ENCODE measurements at places on chromosomes 2 and 18.

DNA sequence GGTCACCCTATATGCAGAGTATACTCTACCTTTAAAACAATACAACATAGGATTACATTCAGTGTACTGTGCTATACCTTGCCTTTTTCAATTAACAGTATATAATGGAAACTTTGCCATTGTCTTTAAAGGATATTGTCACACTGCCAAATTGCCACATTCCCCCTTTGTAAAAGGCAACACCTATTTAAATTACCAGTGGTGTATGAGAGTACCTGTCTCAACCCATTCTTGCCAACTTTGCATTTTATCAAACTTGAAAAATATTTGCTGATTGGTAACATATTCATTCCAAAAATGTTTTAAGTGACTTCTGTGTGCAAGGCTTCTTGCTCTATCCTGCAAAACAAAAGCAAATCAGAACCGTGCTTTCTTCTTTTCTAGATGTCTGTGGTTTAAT, 92.9 kb downstream of the FMNL2 start:
- DNase-seq = no peak

DNA sequence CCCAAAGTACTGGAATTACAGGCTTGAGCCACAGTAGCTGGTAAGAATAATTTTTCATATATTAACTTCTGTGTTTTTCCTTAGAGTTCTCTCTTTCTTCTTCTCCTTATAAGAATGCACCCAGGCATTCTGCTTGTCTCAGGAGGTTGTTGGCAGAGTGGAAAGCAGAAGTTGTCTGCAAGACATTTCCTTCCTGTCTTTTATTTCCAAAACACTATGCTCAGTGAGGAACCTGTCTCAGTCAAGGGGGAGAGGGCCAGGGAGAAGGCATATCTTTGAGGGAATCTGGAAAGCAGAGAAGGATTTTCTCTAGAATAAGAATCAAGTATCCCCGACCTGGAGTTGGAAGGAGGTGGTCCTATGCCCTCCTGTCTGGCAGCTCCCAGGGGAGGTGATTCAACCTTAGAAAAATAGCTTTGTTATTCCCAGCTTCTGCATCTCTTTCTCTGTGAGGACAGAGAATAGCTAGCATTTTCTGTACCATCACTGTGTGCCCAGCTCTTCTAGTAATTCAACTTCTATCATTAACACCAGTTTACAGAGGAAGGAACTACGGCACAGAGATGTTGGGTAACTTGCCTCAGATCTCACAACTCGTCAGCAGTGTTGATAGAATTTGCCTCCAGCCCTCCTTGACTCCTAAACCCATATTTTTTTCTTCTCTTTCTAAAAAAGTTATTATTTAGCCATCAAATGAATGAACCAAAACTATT, 3.8 kb upstream of the LPIN2 start:
- DNase-seq = no peak

GRCh38 chr2:39735648-39736047, 43.4 kb downstream of the THUMPD2 start:
- DNase-seq = no peak

GRCh38 chr18:26487437-26487836, 60.9 kb downstream of the KCTD1 start:
- DNase-seq = no peak

DNA sequence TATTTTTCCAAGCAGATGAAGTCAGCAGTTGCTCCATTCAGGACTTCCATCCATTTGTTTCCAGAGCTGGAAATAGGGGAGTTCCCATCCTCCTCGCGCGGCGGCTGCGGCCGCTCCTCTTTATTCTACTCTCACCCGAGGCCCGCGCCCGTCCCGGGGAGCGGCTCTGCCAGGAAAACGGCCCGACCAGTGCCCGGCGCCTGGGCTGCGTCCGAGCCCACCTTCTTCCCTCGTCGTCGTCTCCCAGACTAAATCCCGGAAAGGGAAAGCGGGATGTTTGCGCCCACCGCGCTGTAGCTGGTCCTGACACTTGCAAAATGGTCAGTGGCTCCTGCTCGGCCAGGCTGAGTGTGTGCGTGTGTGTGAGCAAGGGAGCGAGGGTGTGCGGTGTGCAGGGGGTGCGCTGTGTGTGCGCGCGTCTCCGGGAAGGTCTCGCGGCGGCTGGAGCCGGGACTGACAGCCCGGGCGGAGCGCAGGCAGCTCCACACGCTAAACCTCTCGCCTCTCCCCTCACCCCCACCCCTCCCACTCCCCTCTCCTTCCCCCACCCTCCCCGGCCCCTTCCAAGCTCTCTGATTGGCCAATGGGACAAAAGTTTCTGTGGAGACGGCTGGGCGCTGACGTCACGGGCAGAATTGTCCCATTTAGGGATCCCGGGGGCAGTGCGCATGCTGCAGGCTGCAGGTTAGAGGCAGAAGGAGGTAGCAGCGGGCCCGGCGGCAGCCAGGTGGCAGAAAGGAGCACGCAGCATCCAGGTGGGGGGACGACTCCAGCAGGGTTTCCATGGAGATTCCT, at the start of gene NOL4:
Gene NOL4 (minus strand): TSS at position 491 of the 795 bp plus-strand sequence. CDS start 1,660 bp downstream, outside the sequence.
- DNase-seq = peak; percentile 61

- DNase-seq = no peak
These were observed 479 bp downstream of the SCN9A start for GRCh38 chr2:166375195-166375735.

- no peak for DNase-seq
These were observed 20.0 kb upstream of the EFR3B start for GRCh38 chr2:25021791-25022362.

DNA sequence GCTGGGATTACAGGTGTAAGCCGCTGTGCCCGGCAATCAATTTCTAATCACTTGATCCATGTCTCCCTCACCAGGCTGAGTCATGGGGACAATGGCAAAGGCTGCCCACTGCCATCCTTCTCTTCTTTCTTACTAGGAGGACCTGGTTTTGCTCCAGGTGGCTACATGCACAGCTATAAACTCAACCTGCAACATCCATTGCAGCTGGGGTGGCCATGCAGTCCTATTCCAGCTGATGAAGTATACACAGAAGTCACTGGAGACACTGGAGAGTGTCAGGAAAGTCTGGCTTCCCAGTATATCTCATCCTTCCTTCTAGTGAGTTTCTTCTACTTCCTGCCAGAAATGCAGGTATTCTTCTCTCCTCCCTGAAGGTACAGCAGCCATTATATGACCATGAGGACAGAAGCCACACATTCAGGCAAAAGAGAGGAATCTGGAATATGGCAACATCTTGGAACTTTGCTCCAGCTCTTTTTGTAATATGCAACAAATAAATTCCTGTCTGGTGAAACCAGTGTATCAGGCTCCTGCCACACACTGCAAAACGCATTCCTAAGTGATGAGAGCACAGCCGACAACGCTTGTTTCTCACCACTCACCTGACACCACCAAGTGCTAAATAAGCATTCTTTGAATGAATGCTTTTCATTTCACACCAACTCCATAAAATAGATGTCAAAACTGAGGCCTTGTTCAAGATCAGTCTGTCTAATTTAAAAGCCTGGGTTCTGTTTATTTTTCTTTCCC, 32.3 kb downstream of the SCTR start:
- no peak for DNase-seq

GRCh38 chr2:242088471-242089212, 219.1 kb downstream of the RTP5 start:
- DNase-seq = peak; percentile 93

GRCh38 chr2:39933196-39933595, 154.1 kb upstream of the THUMPD2 start:
- DNase-seq = no peak

DNA sequence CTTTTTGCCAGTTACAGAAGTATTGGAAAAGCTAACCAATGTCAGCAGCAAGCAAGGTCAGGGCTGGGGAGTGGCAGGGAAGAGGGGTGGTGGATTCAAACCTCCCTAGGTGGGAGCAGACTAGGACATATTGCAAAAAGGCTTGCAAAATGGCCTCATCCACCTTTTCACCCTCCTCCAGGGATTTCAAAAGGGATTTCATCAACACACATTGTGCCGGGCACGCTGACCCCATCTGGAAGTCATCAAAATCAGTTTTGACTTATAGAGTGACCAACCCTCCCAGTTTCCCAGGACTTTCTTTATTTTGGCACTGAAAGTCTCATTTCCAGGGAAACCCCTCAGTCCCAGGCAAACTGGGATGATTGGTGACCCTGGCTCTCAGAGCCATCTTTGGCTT, 94.7 kb downstream of the BIN1 start:
- DNase-seq = no peak

GRCh38 chr2:187220071-187220470, 228.0 kb downstream of the CALCRL start:
- no peak for DNase-seq

DNA sequence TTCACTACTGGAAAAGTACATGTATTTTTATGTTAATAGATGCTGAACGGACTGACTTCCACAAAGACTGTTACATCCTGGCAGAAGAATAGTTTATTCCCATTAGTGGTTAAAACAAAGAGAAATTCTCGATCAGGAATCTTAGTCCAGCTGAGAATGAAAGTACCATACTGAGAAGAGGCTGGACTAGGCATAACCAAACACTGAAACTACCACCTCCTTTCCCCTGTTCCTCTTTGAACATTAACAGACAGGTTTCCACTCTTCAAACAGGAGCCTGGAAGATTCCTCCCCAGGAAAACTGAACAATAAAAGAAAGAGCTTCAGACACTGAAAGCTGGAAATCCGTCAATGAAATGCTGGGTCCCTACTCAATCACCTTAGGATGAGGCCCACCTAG, 25.8 kb downstream of the LDAH start:
- no peak for DNase-seq

DNA sequence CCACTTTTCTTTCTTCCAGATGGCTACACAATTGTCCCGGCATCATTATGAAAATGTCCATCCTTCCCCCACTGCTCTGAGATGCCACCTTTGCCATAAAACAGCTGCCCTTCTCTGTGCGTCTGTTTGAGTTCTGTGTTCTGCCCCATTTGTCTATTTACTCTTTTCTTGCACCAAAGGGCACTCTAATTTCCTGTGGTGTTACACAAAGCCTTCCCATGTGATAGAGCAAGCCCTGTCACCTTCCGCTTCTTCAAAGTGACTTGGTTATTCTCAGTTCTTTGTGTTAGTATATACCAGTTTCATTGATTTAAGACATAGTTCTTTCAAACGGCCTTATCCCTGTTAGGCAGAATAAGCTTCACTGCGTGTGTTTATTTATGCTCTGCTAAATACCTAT, 84.1 kb downstream of the FBXO15 start:
- no peak for DNase-seq
